Fibroblast of the aortic adventitia (primary cell): ENCODE measurements at places on chromosomes 1 and 21.
A peak's percentile ranks its signal among the peaks of the same experiment; 100 is the strongest.

DNA sequence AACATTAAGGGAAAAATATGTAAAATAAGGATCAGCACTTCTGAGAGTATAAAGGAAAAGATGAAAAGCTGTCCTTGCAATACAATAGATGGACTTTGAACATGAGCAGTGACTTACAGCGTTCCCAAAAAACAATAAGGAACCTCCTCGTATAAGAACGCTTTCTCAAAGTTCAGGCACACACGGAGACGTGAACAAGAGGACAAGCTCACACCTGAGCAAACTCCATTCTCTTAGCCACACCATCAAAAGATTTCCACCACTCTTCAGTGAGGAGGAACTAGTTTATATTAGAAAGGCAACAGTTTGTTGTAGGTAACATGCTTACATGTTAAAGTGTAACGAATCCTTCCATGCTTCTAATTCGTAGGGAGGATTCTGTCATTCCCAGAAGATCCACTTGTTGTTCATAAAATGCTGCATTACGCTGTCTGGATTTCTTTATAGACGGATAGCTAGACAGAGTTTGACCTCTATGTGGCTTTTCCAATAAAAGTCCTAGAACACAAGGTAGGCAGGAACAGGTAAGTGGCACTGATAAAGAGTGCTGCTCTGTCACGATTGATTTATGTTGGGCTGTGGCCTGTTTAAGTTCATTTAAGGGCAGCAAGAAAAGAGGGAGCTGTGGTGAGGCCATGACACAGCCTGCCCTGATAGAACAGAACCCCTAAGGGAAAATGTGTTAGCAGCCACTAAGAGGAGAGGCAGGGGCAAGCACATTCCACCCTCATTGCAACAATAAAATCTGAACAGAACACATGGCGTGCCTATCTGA, 37.0 kb upstream of the ATP1A1 start:
- no peak for DNase-seq

DNA sequence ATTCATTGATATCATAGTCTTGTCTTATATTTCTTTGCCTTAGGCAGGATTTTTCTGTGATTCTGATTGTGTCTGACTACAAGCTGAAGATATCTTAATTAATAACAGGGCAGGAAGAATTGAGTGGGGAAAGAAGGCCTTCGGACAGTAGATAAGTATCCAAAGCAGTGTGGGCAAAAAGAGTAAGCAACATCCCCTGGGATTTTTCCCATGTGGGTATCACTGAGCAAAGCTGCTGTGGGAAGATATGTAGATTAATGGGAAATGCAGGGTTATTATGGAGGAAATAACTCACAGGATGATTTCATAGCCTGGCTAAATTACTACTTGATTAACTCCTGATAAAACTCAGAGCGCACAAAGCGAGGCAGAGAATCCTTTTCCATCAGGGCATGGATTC, 55.7 kb downstream of the RGS5 start:
- peak; percentile 72 for DNase-seq

- DNase-seq: no peak
These were observed 13.2 kb downstream of the DISC1 start for GRCh38 chr1:231639819-231640218.

DNA sequence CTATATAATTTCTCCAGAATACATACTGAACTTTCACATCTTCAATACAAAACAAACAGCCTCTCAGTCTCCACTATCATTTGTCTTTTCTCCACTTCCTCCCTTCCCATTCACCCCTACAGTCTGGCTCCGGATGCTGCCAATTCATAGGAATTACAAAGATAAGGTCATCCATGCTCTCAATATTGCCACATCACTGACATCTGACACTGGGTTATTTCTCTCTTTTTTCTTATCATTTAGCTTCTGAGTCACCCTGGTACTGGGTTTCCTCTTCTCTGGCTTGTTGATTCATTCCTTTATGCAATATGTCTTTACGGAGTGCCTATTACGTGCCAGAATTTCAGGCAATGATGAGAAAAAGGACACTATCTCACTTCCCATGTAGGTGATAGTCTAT, 3.1 kb upstream of the SH3BP5L start:
- DNase-seq: peak; percentile 94
